Activated CD8-positive, alpha-beta memory T cell treated with anti-CD3 and anti-CD28 coated beads, Interleukin-2, amount 10 ng/mL, durations not matched to agents 7 days and 5 days (primary cell): ENCODE measurements at places on chromosomes 11 and 22. TPM values are rescaled to one million over a fixed set of nuclear protein-coding genes. Genes with fewer than 3 reads are reported as not detected.

DNA sequence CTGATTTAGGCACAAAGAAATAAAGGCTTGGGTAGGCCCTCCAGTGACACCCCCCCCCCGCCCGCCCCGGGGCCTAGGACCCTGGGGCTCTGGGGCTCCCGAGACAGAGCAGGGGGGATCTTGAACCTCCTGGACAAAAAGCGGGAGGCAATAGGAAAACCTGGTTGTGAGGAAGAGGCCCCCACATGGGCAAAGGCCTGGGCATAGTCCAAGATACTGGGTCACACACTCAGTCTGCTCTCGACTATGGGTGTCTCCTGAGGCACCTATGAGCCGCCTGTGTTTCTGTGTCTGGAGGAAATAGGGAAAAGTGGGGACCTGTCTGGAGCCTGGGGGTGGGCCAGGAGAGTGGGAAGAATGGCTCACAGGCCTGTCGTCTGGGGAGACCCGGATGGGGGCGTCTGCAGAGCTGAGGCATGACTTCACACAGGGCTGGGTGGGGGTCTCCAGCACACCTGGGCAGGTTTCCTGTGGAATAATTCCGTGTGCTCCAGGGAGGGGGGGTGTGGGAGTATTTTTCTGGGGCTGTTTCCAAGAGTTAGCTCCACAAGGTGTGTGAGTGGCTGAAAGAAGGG is 2.4 kb upstream of the MN1 start:
- DNase-seq, result no peak
- no peaks in the 10 kb centered on the region for H3K36me3 ChIP-seq
- H3K27me3 ChIP-seq, result peaks cover 24% of the 10 kb centered on the region
- peaks cover 9% of the 10 kb centered on the region for H3K4me1 ChIP-seq
- no peak overlapping the region for H3K4me3 ChIP-seq

- H3K4me3 ChIP-seq, result peak overlapping the region; percentile 90
- H3K36me3 ChIP-seq, result peaks cover 4% of the 10 kb centered on the region
- H3K27me3 ChIP-seq, result no peaks in the 10 kb centered on the region
- H3K4me1 ChIP-seq, result peaks cover 22% of the 10 kb centered on the region
These were observed 594 bp downstream of the MPST start for GRCh38 chr22:37020192-37020479.

GRCh38 chr22:45483918-45484499 is 18.7 kb upstream of the FBLN1 start:
- peaks cover 36% of the 10 kb centered on the region for H3K27me3 ChIP-seq
- H3K4me1 ChIP-seq, result no peaks in the 10 kb centered on the region
- H3K4me3 ChIP-seq, result no peak overlapping the region
- H3K36me3 ChIP-seq, result peaks cover 4% of the 10 kb centered on the region

The OR2AT4 gene
- not detected for total RNA-seq

- no peak overlapping the region for H3K27ac ChIP-seq
- no peak for DNase-seq
- no peaks in the 10 kb centered on the region for H3K27me3 ChIP-seq
- H3K4me1 ChIP-seq, result no peaks in the 10 kb centered on the region
These were observed 303.4 kb downstream of the FAT3 start for GRCh38 chr11:92528001-92528400.

DNA sequence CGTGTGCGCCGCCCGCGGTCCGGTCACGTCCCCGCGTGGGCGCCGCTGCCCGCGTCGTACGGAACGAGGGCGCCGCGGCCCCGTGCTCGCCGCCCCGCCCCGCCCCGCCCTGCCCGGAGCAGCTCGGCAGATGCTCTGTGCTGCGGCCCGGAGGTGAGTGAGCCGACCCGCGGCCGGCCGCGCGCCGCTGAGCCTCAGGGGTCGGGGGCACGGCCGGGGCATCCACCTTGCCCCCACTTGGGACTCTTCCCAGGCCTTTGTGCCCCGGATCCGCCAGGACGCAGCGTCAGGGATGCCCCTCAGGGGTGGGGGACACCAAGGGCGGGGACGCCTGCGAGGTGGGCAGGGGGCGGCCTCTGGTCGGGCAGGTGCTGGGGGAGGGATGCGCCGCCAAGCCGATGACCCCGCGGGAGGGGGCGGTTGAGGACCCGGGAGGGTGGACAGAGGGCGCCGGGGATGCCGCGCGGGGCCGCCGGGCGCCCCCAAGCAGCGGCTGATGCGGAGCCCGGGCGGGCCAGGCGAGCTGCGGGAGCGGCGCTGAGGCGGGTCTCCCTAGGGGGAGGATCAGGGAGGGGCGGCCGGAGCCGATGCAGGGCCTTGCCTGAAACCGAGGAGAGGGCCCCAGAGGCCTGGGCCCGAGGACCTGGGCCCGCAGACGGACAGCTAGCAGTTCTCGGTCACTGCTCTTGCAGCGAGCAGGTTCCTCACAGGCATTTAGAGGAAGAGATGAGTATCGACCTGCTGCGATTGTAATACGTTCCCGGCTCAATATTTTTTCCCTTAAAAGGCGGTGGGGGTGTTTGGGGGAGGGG is at the start of gene GNAZ:
GNAZ (plus strand) TSS at position 102 of the 812 bp plus-strand sequence. CDS start 25,177 bp downstream, outside the sequence.
- no peak for DNase-seq
- H3K36me3 ChIP-seq, result no peaks in the 10 kb centered on the region
- H3K4me1 ChIP-seq, result peaks cover 6% of the 10 kb centered on the region
- H3K27ac ChIP-seq, result no peak within 1 kb of the TSS
- peaks cover 41% of the 10 kb centered on the region for H3K27me3 ChIP-seq
- peak within 1 kb of the TSS; percentile 57 for H3K4me3 ChIP-seq
